Pulmonary artery endothelial cell (primary cell): ENCODE measurements at places on chromosomes 6 and 20.

GRCh38 chr6:151370509-151371078, 20.8 kb downstream of the ZBTB2 start:
- no peak for DNase-seq

DNA sequence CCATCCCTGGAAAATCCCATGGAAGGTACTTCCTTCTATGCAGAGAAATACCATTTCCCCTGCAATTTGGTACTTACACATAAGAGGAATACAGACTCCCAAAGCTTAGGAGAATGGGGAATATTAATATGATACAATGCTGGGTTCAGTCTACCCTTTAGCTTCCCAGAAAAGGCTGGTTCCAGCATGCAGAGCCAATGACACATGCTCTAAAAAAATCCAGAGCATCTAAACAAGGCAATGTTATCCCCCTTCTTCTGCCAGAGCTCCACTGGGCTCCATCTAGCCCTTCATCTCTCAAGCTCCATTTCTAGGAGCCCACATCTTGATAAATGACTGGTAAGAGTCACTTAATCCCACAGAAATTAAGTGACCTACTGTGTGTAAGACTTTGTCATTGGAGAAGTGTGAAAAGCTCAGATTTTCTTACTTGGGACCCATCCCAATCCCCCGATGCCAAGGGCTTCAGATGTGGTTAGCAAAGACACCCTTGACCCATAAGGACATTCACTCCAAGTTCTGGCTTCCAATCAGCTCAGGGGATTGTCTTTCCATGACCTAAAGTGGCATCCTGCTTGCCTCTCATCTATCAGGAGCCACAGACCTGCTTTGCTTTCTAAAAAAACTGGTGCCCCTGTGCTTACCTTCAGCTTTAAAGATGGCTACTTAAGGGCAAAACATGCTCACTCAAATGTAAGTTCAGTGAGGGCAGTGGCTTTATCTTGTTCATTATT, 137.5 kb downstream of the UNC5CL start:
- DNase-seq = no peak

DNA sequence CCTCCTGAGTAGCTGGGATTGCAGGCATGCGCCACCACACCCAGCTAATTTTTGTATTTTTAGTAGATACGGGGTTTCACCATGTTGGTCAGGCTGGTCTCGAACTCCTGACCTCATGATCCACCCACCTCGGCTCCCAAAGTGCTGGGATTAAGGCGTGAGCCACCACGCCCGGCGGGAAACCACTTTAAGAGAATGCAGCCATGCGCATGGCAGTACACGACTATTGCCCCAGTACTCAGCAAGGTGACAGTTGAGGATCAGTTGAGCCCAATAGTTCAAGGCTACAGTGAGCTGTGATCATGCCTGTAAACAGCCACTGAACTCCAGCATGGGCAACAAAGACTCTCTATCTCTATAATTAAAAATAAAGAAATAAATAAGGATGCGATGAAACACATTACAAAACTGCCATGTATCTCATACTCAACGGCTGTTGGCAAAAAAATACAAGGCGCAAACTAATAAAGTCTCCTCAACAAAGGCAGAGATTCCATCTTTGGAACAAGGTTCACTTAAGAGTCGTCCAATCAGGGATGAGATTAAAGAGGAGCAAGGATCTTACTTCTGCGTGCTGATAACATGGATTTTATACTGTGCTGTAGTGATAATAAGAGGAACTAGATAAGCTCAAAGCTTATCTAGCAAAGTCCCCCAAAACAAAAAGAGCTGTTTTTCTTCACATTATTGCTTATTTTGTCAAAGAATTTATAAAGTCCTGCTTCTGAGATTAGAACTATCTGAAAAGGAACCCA, 51.1 kb downstream of the STAU1 start:
- DNase-seq = no peak

DNA sequence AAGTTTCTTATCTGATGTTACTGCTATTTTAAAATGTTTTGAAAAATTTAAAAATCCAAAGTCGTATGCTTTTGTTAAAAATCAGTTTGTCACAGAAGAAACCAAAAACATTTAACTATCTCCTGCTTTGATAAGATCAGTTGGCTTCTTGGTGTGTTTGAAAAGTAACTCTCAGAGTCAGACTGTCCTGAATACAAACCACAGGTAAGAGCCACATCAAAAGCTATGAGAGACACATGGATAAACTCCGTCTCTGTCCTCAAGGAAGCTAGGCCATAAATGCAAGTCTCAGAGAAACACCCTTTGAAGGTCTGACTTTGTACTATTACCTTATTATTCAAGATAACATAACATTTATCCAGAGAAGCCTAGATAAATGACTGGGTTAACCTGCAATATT, 7.7 kb downstream of the HBS1L start:
- no peak for DNase-seq

DNA sequence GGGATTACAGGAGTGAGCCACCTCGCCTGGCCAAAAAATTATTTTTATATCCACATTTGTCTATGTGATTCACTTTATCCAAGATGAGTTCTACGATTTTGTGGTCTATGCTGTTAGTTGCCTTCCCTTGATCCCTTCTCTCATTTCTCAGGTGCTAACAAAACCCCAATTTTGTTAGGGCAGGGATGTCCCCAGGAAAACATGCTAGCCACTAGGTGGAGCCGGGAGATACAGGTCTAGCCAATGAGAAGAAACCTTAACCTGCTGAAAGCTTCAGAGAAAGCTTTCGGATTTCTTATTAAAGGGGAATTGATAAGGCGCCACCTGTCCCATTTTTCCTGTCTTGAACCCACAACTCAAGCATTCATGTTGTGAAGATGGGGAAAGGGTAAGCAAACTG, 167.4 kb upstream of the OLIG3 start:
- no peak for DNase-seq

- no peak for DNase-seq
Measured at GRCh38 chr6:140045116-140045515, 670.7 kb upstream of the CITED2 start.

DNA sequence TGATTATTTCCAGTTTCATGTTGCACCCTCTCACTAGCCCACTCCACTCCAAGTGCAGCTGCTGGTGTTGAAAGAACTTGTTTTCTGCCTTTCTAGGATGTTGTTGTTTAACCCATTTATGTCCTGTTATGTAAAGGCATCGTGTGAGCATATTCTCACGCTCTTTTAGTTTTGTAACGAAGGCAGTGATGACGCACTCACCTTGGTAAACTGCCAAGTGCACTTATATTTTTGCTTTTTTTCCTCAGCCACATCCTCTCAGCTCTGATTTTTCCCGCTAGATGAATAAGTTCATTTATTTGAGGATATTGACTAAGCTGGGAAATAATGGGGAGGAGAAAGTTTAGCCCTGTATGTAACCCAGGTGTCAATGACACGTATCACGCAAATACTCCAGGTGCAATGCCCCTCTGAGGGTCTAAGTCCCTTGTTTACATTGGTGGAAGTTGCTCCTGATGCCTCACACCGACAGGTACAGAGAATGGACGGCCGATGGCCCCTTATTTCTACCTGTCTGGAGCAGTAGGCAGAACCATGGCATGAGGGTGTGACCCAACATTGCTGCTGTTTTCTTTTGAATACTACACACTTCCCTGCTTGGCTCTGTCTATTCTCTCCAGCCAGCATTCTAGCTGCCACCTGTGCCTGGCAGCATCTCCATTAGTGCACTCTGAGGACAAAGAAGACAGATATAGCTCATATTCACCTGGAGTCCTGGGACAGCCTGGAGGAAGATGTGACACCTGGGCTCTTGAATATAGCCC, 132.7 kb upstream of the SLC24A3 start:
- DNase-seq = no peak

GRCh38 chr6:117389227-117390057, 36.3 kb downstream of the ROS1 start:
- no peak for DNase-seq

DNA sequence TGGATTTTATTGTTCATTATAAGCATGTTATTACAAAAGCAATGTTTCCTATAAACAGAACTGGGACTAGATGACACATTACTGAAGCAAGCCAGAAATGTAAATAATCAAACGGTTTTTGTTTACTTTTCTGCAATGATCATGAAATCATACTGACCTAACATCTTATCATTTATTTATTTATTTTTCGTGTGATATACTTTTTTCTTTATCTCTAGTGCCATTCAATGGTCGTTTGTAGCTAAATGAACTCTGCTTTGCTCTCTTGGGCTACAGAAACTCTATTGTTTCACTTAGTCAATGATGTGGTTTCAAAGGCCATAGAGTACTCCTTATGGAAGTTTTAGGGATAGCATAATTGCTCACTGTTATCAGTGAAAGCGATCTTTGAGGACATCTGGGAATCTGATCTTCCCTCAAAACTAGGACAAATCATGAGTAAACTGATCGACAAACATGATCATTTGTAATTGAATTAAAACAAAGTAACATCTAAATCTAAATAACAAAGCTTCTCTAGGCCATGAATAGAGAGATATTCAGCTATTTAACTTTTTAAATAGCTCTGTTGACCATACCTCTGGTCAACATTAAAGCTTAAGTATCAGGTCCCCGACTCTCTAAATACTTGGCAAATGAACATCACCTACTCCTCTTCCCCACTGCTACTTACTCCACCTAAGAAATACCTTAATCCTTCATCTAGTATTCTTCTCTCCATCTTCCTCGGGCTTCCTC, 933.4 kb downstream of the TFAP2A start:
- no peak for DNase-seq

- no peak for DNase-seq
Measured at GRCh38 chr20:58233393-58233792, 4.9 kb upstream of the ANKRD60 start.

- DNase-seq = no peak
Measured at GRCh38 chr6:130525408-130525807, 159.6 kb downstream of the TMEM200A start.

DNA sequence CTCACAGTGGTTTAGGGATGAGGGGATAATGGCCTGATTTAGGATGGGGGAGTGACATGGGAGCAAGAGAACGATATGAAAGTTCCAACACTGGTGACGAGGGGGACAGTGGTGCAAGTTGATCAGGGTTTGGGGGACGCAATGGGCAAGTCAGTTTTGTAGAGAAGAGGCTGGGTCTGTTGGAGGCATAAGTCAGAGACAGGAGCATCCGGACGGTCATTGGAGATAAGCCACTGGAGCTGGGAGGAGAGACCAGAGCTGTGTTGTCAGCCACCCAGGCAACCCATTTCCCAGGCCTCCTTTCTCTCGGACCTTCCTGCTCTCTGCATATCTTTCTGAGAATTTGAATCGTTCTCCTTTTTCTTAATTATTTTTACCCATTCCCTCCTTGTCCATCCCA, 9.5 kb downstream of the DNPH1 start:
- DNase-seq = no peak

GRCh38 chr6:70599187-70599586, 32.5 kb downstream of the SDHAF4 start:
- DNase-seq = no peak

DNA sequence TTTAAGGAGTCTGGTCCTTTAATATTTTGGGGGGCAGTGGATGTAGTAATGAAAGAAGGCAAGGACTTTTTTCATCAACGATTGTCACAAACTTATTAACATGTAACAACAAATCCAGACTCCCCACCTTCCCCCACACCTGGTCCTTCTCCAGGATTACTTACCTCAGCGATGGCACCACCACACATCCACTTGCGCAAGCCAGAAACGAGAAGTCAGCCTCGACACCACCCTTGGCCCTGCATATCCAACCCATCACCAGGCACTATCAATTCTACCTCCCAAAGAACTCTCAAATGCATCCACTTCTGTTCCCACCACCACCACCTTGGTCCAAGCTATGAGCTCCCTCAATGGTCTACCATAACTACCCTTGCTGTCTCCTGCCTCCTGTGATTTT, 6.6 kb downstream of the EZR start:
- no peak for DNase-seq

GRCh38 chr20:25252686-25253421, 5.0 kb downstream of the PYGB start:
- DNase-seq = no peak

DNA sequence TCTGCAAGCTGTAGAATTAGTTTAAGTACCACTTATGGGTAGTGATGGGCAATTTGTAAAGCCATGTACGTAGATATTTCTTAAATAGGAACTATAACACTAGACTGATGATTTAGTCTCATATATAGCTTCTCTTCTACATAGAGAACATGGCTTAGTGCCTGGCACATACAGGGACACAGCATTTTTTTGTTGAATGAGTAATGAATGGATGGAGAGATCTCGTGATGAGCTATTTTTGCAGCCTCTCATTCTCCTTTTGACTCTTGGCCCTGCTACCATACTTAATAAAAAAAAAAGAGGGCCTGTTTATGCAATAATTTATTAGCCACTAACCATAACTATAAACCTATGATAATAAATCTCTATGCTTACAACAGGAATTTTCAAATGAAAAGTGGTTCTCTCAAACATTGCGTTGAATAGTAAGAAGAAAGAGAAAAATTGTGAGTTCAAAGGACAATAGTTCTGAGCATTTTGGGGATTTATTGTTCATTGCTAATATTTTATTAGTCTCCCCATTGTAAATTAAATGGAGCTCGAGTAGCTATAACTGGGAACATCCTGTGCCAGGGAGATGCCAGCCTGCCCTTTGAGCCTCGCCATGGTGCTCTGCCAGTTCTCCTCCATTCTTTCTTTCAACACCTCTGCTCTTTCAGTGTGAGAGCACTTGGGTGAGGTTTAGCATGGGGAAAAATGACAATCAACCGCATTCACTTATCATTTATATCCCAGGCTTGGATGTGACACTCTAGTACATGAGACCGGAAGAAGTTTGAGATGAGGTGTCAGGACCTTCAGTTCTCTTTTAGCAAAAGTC, 14.7 kb upstream of the RCAN2 start:
- no peak for DNase-seq

GRCh38 chr6:170366248-170366960, 59.8 kb downstream of the FAM120B start:
- no peak for DNase-seq

DNA sequence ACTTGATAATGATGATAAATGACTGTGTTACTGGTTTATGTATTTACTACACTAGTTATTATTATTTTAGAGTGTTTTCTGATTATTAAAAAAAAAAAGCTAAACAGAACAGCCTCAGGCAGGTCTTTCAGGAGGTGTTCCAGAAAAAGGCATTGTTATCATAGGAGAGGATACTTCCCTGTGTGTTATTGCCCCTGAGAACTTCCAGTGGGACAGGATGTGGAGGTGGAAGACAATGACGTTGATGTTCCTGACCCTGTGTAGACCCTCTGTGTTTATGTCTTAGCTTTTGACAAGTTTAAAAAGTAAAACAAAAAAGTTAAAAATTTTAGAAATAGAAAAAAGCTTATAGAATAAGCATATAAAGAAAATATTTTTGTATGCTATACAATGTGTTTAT, 49.1 kb downstream of the NCOA7 start:
- peak; percentile 20 for DNase-seq
